Activated CD4-positive, alpha-beta T cell treated with anti-CD3 and anti-CD28 coated beads, Interleukin-2, Interleukin-6, amounts not matched to agents 100 ng/mL and 50 ng/mL, durations not matched to agents 16 hours and 8 hours (primary cell): ENCODE measurements at places on chromosomes 3 and 15.

DNA sequence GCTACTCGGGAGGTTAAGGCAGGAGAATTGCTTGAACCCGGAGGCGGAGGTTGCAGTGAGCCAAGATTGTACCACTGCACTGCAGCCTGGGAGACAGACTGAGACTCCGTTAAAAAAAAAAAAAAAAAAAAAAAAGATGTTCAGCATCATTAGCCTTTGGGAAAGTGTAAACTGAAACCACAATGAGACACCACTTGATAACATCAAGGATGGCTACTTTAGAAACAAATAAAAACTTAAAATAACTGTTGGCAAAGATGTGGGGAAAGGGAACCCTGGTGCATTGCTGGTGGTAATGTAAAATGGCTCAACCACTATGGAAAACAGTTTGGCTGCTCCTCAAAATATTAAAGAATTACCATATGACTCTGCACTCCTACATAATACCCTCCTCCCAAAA, 1.9 kb downstream of the LEO1 start:
- DNase-seq, result no peak

GRCh38 chr3:194906970-194907629, 221.4 kb downstream of the FAM43A start:
- peak; percentile 5 for DNase-seq

- DNase-seq, result no peak
Observed at GRCh38 chr3:62587579-62588031, 214.3 kb upstream of the FEZF2 start.

DNA sequence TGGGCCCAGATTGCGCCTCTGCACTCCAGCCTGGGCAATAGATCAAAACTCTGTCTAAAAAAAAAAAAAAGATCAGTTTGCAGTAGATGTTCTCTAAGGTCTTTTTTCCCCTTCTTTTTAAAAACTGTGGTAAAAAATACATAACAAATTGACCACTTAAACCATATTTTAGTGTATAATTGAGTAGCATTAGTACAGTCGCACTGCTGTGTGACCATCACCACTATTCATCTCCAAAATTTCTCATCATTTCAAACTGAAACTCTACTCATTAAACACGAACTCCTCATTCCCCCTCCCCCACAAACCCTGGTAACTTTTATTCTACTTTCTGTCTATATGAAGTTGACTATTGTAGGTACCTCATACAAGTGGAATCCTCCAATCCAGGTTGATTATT, 160.3 kb downstream of the PEX5L start:
- no peak for DNase-seq

GRCh38 chr3:186044968-186045367, 63.9 kb downstream of the ETV5 start:
- no peak for DNase-seq

- DNase-seq, result no peak
Observed at GRCh38 chr15:65847989-65848388, 21.3 kb upstream of the RAB11A start.

GRCh38 chr3:118088696-118089095, 946.0 kb downstream of the IGSF11 start:
- no peak for DNase-seq

DNA sequence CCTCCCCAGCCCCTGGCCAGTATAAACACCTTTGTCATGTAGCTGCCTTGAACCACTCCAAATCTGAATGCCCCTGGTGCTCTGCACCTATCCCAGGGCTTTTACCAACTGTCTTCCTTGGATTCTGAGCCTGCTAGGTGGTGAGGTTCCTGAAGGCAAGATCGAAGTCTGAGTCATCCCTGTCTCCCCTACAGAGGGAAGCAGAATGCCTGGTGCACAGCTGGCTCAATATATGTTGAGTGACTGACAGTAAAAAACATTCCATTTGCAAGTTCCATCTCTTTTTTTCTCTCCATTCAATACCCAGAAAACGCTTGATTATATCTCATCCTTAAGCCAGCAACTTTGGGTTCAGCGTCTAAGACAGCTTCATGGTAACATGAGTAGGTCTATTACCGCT, 24.7 kb downstream of the SLC24A1 start:
- no peak for DNase-seq

GRCh38 chr3:175911937-175912336, 1052.8 kb downstream of the NAALADL2 start:
- no peak for DNase-seq

GRCh38 chr3:83622526-83622925, 1336.3 kb upstream of the CADM2 start:
- no peak for DNase-seq

DNA sequence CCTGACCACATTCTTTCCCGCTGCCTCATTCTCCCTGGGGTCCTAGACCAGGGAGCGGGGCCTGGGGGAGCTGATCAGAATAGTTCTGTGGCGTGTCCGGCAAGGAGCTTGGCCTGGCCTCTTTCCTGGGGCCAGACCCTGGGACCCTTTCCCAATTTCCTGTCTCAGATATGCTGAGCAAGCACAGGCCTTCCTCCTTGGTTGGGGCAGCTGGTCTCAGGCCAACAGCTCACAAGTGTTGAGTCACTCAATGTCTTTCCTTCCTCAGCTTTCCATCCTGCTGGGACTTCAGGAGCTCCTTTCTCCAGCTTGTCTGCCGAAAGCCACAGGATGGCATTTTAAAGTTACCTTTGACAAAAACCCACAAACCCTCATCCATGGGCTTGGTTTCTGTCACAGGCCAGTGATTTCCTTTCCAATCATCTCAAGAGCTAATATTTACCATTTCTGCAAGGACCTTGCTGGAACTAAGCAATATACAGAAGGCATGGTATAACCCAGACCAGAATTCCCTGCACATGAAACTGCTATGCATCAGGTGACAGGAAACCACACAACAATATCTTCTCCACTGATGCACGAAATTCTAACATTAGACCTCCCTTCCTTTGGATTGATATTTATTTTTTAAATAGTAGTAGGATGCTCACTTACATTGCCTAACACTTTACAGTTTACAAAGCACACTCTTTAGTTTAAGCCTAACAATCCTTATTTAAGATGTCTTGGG, 19.5 kb upstream of the TIMP4 start:
- DNase-seq, result no peak

- no peak for DNase-seq
Observed at GRCh38 chr3:73868688-73869315, 244.1 kb upstream of the PDZRN3 start.

GRCh38 chr3:160567774-160568173, 2.4 kb upstream of the KPNA4 start:
- no peak for DNase-seq

- no peak for DNase-seq
Observed at GRCh38 chr3:101509281-101509680, 3.7 kb downstream of the SENP7 start.

GRCh38 chr15:67691450-67691849, 133.9 kb upstream of the SKOR1 start:
- DNase-seq, result no peak

GRCh38 chr3:21484828-21485144, 266.2 kb downstream of the ZNF385D start:
- no peak for DNase-seq

- no peak for DNase-seq
Observed at GRCh38 chr3:31959951-31960792, 20.9 kb downstream of the OSBPL10 start.

- no peak for DNase-seq
Observed at GRCh38 chr3:57093971-57094535, 33.6 kb downstream of the SPATA12 start.

DNA sequence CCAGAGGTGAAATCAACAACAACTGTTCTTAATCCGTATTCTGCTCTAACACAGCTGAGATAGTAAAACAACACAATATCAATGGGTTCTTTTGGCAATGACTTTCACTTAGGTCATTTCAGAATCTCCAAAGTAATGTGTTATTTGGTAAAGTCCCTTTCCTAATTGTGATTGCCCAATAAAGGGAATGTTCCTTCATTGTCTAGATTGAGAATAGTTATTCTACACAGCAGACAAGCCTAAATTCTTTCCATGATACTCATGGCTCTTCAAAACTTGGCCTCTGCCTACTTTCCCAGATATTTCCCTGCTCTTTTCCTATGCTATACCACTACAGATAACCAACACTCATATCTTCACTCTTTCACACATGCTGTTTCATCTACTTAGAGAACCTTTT, 219.8 kb downstream of the FMN1 start:
- DNase-seq, result no peak

GRCh38 chr3:9934235-9934621, 594 bp downstream of the CRELD1 start:
- peak; percentile 16 for DNase-seq

DNA sequence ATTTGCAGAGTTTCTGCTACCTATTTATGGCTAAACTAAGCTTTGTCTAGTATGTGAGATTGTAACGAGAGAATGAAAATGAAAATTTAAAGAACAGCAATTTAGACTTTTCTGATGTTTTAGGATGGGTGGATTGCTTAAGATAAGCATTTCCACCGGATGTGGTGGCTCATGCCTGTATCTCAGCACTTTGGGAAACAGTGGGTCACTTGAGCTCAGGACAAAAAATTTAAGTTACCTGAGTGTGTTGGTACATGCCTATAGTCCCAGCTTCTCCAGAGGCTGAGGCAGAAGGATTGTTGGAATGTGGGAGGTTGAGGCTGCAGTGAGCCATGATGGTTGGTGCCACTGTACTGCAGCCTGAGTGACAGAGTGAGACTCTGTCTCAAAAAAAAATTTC, 3.3 kb downstream of the PPP4R2 start:
- peak; percentile 43 for DNase-seq

- DNase-seq, result no peak
Observed at GRCh38 chr15:69897471-69898237, 200.1 kb downstream of the TLE3 start.

DNA sequence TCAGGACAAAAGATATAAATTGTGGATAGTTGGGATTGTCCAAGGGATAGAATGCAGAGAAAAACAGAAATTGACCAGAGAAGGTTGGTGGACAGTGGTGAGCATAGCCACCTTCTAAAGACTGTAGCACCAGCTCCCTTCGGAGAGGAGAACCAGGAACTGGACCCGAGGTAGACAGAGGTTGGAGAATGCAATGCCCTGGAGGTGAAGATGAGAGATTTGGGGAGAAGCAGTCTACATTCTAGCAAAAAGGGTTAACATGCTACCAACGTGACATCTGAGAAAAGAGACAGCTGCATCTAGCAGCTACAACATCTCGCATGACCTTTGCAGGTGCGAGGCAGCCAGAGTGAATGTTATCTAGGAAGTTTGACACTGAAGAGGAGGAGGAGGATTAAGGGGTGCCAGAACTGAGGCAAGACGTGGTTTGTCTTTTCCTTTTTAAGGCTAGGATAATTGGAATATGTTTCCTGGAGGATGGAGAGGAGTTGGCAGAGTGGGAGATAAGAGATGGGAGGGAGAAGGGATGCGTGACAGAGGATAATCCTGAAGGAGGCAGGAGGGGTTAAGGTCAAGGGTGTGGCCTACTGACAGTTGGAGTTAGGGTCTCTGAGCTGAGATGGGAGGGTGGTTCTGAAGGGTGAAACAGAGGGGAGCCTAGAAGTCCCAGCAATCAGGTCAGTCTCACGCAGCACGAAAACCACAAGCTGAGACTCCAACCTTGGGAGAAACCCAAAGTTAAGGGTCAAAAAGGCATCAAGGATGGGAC, 103.7 kb upstream of the NR2E3 start:
- DNase-seq, result no peak

GRCh38 chr15:52021128-52021671, 2.2 kb downstream of the MAPK6 start:
- peak; percentile 90 for DNase-seq

GRCh38 chr3:114377426-114377825, 83.6 kb downstream of the TIGIT start:
- no peak for DNase-seq

DNA sequence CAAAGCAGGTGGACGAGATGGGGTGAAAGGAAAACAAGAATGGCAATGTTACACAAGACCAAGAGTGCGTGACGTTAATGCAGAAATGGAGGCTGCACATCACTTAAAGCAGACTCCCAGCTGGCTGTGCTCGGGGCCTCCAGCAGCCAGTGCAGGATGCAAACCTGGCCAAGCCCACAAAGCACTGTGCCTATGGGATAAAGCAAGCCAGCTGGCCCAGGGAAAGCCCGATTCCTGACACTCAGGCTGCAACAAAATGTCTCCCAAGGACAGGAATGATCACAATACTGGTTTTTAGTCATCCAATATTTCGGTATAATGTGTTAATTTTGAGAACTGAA, 86.2 kb downstream of the SEC22A start:
- DNase-seq, result no peak
